ENCODE measurements at places on chromosomes 2 and 18.

GRCh38 chr2:48283586-48284269 is 246.2 kb upstream of the STON1 start:
- DNase-seq, result no peak

GRCh38 chr2:53087874-53088461 is 679.6 kb upstream of the CHAC2 start:
- DNase-seq, result no peak

- no peak for DNase-seq
Observed at GRCh38 chr2:233643128-233643527, 6.9 kb downstream of the UGT1A10 start.

DNA sequence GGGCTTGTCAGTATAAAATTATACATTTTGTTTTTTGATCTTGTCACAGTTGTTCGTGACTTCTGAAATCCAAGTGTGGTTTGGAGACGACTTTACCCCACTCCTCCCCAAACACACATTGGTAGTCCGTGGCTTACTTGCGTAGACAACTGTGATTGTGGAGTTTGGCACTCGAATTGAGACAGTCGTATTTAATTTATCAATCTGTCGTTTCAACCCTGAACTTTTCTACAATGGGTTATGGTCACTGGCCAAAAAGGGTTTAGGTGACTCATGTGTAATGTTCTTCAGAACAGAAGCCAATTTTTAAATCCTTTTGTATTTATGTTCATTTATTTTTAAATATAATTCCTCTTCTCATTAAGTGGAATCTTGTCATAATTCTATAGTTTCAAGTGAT is 129.9 kb downstream of the SPTBN1 start:
- DNase-seq, result no peak

- DNase-seq, result no peak
Observed at GRCh38 chr2:109368798-109369197, 239.8 kb downstream of the SH3RF3 start.

DNA sequence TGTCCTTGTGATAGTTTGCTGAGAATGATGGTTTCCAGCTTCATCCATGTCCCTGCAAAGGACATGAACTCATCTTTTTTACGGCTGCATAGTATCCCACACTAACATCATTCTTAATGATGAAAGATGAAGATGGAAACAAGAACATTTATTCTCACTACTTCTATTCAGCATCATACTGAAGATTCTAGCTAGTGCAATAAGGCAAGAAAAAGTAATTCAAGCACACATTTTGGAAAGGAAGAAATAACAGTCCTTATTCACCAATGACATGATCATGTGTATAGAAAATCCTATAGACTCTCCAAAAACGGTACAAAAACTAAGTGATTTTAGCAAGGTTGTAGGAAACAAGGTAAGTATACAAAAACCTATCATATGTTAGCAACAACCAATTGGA is 37.2 kb downstream of the RELCH start:
- DNase-seq, result no peak

GRCh38 chr2:241813644-241814392 is 4.8 kb downstream of the NEU4 start:
- no peak for DNase-seq

DNA sequence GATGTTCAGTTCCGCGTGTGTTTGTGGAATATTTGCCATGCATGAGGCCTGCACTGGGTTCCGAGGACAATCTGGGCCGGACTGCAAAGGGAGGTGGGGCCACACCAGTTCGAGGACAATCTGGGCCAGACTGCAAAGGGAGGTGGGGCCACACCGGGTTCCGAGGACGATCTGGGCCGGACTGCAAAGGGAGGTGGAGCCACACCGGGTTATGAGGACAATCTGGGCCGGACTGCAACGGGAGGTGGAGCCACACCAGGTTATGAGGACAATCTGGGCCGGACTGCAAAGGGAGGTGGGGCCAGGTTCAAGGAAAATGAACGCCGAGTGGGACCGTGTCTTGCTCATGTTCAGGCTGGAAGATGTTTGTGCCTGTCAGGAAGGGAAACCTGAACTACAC is 97.8 kb upstream of the HDAC4 start:
- no peak for DNase-seq

All from cortex of kidney (tissue), 1 donor.